LoVo (cell line): ENCODE measurements at places on chromosomes 6 and 20.

GRCh38 chr20:62846166-62846890 is 15.3 kb downstream of the TCFL5 start:
- no peak for DNase-seq

DNA sequence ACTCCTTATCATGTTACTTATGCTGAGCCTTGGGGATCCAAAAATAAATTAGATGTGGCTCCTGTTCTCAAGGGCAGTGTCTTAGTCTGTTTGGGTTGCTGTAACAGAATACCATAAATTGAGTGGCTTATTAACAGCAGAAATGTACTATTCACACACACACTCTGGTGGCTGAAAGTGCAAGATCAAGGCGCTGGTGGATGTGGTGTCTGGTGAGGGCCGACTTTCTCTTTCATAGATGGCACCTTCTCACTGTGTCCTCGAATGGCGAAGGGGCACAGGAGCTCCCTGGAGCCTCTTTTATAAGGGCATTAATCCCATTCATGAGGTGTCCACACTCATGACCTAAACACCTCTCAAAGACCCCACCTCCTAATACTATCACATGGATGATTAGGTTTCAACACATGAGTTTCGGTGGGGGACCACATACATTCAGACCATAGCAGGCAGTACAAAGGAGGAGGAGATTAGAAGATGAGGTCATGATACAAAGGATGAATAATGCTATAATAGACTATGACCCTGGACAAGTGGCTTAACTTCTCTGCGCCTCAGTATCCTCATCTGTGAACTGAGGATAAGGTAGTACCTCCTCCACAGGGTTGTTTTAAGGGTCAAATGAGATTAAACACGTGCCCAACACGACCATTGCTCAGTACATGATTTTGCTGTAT is 34.1 kb downstream of the RPP40 start:
- no peak for DNase-seq

- DNase-seq, result no peak
Measured at GRCh38 chr6:108673153-108673552, 112.4 kb downstream of the FOXO3 start.

DNA sequence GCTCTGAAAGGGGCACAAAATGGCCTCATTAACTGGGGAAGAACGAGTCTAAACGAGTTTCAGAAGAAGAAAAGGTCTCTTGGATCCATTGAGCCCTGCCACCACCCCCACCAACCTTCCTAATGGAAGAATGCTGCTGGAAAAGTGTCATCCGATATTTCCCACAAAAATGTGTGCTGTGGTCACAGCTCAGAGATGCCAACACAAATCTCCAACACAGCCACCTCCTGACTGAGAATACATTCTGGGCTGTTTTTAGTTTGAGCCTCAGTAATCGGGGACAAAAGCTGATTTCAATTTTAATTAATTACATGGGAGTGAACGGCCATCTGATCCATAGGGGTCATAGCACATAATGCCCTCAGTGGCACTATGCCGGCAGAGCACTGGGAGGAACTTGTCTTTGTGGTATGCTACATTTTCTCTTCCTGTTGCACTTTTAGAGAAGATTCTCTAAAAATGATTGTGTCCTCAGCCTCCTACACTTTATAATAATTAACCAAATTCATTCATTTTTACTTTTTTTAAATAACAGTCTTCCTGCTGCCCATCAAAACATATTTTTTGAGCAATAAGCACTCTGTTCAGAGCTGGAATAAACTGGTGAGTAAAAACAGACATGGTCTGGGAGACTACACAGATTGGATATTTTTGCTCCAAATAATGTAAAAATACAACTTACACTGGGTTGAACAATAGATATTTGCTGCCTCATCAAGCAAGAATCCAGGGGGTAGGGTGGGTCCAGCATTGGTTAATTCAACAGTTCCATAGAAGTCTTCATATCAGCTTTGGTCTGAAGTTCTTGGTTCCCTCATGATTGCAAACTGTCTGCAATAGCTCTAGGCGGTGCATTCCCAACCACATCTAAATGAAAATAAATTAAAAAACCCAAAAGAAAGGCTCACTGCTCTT is 143.6 kb upstream of the TMEM170B start:
- DNase-seq, result no peak

GRCh38 chr6:167047554-167047953 is 48.4 kb downstream of the CEP43 start:
- DNase-seq, result no peak

GRCh38 chr6:97304701-97305100 is 21.7 kb upstream of the MMS22L start:
- no peak for DNase-seq

GRCh38 chr6:35678814-35679213 is 9.9 kb downstream of the FKBP5 start:
- no peak for DNase-seq

DNA sequence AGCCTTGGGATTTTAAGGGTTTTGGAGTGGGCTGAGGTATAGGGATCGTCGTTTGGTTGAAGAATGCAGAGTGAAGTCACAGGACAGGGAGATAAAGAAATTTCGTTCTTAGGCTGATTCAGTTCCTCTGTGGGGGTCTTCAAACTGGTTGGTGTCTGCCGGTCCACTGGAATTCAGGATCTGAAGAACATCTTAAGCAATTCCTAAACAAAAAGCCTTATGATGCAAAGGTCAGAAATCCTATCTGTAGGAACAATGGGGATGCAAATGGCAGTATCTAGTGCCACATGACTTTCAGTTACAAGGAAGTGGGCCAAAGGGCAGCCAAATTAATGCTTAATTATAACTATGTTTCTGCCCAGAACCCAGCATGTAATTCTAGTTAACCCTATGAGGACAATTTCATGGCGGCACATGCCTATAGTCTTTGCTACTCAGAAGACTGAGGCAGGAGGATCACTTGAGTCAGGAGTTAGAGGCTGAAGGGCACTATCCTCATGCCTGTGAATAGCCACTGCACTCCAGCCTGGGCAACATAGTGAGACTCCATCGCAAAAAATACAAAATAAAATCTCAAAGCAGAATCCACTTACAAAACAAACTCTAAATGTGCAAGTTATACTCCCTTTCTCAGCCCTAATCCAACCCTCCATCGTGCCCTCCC is 4.6 kb upstream of the SLC2A10 start:
- no peak for DNase-seq

GRCh38 chr6:49847673-49848072 is 18.7 kb downstream of the CRISP1 start:
- DNase-seq, result no peak
